ENCODE measurements at places on chromosomes 16 and 17.

DNA sequence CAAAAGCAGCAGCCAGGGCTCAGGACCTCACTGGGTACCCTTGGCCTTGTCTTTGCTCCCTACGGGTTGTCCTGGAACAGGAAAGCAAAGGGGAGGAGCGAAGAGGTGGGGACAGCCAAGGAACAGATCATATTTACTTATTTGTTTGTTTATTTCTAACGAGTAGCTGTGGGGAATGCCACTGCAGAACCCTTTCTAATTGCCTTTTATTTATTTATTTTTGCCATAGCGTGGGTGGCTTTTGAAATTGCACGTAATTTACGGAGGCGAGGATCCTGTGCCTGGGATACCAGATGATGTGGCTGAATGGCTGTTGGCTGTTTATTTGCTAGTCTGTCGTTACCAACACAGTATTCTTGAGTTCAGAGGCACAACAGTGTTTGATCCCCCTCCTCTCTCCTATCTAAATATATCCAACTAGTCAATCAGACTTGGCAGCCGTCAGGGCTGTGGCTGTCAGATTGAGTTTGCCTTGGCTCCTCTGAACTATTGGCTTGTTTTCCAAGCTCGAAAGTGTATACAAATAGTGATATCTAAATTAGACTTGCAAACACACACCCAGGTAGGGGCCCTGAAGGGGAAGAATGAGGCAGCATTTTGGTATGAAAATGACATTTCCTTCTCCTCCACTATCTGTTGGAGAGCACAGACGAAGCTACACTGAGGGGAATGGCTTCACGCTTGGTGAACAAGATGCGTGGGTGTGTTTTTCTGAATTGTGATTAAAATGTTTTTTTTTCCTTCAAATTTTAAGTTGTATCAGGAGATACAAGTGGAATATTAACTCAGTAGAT, 110.4 kb downstream of the MSI2 start:
- no peak for DNase-seq

- peak; percentile 82 for DNase-seq
Observed at GRCh38 chr17:29140051-29140621, 40.1 kb downstream of the MYO18A start.

- DNase-seq: no peak
Observed at GRCh38 chr17:81396278-81396721, 1.0 kb downstream of the BAHCC1 start.

DNA sequence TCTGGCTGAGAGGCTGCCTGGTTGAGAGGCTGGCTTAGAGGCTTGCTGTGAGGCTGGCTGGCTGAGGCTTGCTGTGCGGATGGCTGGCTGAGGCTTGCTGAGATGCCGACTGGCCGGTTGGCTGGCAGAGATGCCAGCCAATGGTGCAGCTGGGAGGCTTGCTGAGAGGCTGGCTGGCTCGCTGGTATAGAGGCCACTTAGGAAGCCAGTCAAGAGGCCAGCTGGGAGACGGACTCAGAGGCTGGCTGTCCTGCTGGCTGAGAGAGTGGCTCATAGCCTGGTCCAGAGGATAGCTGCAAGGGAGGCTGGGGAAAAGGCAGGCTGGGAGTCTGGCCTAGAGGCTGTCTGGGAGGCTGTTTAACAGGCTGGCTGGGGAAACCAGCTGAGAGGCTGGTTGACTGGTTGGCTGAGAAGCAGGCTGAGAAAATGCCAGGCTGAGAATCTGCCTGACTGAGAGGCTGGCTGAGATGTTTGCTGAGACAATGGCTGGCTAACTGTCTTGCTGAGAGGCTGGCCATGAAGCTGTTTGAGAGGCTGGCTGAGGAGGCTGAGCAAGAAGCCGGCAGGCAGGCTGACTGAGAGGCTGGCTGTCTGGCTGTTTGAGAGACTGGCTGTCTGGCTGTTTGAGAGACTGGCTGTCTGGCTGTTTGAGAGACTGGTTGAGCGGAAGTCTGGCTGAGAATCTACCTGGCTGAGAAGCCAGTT, 37.5 kb upstream of the ACSM2B start:
- DNase-seq: no peak

DNA sequence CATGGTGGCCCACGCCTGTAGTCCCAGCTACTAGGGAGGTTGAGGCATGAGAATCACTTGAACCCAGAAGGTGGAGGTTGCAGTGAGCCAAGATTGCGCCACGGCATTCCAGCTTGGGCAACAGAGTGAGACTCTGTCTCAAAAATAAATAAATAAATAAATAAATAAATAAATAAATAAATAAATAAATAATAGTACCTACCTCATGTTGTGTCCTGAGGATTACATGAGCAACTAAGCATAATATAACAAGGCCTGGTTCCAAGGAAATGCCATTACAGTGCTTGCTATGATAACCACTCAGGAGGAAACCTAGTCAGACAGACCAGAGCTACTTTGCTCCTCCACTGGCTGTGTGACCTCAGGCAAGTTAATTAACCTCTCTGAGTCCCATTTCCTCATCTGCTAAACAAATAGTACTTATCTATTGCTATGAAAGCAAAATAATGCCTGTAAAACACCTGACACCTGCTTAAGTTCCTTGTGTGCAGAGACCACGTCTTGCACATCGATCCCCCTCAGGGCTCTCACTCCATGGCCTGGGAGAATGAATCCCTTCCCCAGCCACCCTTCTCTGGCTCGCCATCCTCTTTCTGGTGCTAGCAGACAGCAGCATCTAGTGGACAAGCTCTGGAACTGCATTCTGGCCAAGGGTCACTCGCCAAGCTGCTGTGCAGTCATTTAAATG, 7.5 kb downstream of the EPOP start:
- peak; percentile 73 for DNase-seq

DNA sequence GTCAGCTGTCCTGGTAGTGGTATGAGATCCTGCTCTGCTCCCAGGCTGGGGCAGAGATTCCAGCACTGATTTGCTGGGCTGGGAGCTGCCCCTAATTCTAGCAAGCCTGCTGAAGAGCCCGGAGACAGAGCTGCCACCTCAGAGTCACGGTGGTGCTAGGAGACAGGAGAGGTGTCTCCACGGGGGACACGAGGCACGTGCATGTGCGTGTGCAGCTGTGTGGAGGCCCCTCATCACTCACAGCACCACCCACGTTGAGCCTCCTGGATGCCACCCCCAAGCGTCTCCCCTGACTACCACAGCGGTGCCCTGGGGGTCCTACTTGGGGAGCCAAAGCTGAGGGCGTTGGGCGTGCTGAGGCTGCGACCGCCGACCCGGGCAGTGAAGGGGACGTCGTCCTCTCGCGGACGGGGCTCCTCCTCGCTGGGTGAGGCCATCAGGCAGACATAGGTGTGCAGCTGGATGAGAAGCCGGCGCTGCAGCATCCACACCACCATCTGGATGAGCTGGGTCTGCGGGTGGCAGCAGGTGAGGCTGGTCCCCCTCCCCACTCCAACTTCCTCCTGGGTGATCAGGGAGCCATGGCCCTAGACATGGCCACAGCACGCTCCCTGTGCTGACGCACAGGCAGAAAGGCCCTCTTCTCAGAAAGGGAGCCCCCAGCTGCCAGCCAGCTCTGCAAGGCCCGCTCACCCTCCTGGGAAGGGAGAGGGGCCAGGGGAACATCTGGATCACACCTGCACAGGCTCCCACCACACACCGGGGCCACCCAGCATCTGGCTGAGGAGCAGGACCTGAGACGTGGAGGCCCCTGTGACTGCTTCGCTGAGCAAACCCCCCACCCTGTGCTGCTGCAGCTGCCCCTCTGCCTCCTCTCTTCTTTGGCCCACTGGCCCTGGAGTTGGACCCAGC, 11.6 kb downstream of the MPG start:
- no peak for DNase-seq

DNA sequence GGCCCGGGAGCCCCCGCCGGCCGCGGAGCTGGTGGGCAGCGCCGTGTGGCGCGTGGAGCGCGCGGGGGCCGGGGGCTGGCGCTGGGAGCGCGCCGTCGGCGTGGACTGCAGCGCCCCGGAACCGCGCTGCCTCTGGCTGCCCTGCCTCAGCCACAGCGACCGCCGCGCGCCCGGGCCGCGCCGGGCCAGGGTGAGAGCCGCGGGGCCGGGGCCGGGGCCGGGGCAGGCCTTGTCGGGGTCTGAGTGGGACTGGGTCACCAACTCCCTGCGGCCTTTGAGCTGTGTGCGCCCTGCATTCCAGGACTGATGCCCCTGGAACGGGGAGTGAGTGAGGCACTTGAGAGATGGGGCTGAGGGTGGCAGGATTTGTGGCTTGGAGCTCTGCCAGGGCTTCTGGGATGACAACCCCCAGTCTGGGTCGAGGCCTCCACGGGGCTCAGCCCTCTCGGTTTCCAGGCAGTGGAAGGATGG, 25.7 kb downstream of the ARHGAP23 start:
- no peak for DNase-seq

DNA sequence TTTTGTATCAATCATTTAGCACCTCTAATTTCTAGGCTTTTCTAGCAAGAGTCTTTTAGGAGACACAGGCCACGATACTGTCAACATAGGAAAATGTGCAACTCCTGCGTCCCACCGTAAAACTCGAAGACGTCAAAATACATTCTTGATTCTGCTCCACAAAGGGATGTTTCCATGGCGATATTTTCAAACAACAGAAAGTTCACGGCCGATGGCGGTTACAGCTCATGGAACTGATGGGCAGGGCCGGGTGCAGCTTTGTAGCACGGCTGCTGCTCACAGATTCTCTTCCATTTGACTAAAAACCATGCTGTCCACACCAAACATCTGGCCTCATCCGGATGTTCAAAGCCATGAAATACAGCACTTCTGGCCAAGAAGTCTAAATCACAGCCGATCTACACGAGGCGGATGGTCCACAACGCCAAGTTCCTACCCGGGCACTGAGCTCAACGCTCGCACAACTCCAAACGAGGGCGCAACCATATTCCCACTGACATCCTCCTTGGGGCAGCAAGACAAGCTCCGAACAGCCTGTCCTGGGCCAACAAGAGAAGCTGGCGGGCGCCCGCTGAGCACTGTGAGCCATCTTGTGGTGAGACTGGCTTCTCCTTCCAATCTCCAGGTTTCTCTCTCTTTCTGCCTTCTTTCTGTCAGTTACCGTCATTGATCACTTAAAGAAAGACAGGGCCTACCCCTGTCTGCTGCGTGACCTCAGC, 79.8 kb downstream of the ZNF778 start:
- DNase-seq: no peak

DNA sequence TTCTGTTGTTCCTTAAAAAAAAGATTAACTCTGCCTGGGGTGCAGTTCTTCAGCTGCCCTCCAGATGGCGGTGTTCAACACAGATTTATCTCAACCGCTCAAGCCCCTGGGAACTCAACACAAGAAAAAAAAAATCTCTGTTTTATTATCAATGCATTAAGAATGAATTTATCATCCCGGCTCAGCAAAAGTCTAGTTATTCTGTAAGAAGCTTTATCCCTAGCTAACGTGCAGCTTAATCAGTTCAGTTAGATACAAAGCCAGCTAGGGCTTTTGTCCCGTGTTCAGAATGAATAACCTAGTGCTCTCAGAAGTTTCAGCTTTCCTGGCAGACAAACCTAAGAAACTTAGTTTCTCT, 475.9 kb upstream of the CCL2 start:
- peak; percentile 60 for DNase-seq

- no peak for DNase-seq
Observed at GRCh38 chr17:68097161-68097805, 61.7 kb downstream of the KPNA2 start.

- DNase-seq: no peak
Observed at GRCh38 chr17:75895370-75896155, 1.2 kb downstream of the TRIM65 start.

- DNase-seq: no peak
Observed at GRCh38 chr16:12976936-12977335, 75.5 kb downstream of the SHISA9 start.

- DNase-seq: no peak
Observed at GRCh38 chr16:2963723-2964474, at the start of gene KREMEN2. TSS of gene KREMEN2 (plus strand) at chr16:2964275. CDS start at chr16:2964521, 246 bp downstream.

- no peak for DNase-seq
Observed at GRCh38 chr17:78977997-78978973, 1.4 kb downstream of the LGALS3BP start.

DNA sequence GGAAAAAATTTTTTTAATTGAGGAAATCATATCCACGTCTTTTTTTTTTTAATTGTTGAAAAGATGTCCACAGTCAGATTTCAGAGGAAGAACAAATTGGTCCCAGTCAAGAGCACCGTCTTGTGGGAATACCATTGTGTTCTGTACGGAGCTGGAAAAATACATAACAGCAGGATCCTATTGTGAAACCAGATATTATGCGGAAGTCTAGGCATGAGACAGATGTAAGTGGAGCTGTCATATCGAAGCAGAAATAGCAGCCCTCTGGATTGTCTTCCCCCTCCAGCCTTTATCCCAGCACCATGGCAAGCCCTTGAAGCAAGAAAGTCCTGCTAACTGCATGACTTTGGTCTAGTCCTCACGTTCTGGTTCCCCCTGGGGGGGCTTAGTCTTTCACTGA, 391.6 kb upstream of the ASIC2 start:
- no peak for DNase-seq

- DNase-seq: no peak
Observed at GRCh38 chr16:75202069-75202590, 4.8 kb downstream of the CTRB2 start.

- DNase-seq: no peak
Observed at GRCh38 chr16:86702824-86703588, 124.7 kb downstream of the FOXL1 start.

DNA sequence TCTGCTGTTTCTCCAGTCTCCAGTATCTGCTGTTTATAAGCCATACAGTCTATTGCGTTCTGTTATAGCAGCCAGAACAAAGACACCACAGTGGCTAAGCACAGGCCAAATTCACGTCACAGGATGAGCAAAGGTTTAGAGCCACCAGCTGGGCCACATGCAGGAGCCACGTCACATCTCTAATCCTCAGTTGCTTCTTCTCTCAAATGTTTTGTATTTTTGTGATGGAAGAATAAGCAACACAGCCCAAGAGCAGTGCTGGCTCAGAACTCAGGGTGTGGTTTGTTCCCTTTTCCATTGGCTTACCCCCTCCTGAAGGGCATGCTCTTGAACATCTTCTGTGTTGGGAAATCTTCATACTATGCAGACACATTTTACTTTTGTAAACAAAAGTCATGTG, 309.4 kb upstream of the CDH5 start:
- DNase-seq: no peak

- no peak for DNase-seq
Observed at GRCh38 chr17:81935709-81936084, 1.4 kb downstream of the PYCR1 start.

DNA sequence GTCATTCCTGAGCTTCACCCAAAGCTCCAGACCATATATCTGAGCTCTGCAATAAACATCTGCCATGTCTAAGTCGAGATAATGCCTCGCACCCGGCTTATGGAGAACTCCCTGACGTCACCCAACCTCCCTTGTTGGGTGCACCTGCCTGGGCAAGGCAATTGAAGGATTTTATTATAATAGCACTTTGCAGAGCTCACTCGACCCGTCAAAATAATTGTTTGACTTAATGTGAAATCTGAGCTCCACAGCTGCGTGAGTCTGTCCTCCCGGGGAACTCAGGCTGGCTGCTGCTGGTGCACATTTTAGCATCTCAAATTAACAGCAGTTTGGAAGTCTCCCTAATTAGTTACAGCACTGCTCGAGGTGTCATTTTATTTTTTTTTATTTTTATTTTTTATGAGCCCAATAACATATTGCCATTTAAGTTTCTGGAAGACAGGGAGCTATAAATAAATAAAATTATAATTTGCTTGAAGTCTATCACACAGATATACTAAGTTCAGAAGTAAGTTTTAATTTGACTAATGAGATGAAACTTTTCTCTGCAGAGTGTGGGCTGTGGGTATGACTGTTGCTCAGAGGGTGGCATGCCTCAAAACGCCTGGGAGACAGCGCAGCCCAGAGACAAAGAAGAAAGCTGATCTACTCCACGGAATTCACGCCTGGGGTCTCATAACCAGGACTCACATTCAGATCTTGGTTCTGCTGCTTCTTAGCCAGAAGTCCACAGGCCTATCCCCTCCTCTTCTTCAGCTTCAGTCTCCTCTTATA, 401.4 kb upstream of the C16orf82 start:
- no peak for DNase-seq

Data from CD4-positive, alpha-beta T cell (primary cell).